ENCODE measurements at places on chromosomes 5 and 9.

DNA sequence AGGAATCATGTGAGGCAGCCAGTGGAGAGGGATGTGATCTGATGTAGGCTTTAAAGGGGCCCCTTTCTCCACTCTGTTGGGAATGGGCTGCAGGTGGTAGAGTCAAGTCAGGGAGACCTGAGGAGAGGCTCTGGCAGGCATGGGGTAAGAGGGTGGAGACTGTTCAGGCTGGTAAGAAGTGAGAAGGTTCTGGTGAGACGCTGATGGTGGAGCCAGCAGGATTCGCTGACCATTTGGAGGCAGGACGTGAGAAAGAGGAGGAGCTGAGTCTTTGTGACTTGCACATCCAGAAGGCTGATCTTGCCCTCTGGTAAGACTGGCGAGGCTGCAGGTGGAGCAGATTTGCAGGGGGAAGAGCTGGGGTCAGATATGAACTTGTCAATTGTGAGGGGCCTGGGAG is 248.0 kb downstream of the NSG2 start:
- DNase-seq, result no peak

DNA sequence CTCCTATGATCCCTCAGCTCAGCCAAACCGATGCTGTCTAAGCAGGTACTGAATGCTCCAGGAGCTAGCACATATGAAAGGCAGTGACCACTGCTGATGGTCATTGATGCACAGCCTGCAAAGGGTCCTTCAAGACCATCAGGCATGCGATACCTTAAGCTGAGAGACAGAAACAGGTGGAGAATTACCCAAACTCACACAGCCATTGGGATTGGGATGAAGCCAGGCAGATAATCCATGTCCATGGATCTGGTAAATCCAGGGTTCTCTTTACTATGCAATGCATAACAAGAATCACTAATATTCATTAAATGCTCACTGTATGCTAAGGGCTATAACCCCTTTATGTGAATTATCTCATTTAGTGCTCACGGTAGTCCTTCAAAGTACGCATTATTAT is 36.2 kb downstream of the RAPGEF1 start:
- DNase-seq, result no peak

GRCh38 chr5:126438267-126438666 is 15.1 kb downstream of the GRAMD2B start:
- no peak for DNase-seq

GRCh38 chr9:127574072-127574993 is 37.7 kb upstream of the STXBP1 start:
- DNase-seq, result no peak

GRCh38 chr5:180090769-180091546 is 19.4 kb upstream of the RNF130 start:
- DNase-seq, result no peak

- no peak for DNase-seq
Measured at GRCh38 chr5:2262620-2263019, 379.9 kb upstream of the IRX4 start.

GRCh38 chr9:27125030-27125429 is 16.0 kb downstream of the TEK start:
- peak; percentile 60 for DNase-seq

DNA sequence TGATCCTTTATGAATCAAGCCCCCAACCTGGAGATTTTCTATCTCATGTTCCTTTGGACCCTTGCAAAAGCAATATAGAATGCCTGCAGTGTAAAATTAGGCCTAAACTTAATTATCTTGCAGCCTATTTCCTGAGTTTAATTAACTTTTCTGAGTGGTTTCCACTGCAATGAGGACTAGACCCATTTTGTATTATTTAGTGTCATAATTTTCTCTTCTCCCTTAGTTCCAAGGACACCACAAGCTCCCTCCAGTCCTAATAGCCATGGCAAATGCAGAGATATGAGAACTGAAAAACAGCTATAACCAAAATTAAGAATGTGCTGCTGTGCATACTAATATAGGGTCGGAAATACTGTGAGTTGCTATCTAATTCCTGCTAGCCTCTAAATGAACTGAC is 90.9 kb upstream of the GRAMD2B start:
- DNase-seq, result no peak

- DNase-seq, result no peak
Measured at GRCh38 chr9:94720846-94721549, 5.5 kb upstream of the AOPEP start.

GRCh38 chr5:132095424-132095972 is 21.9 kb downstream of the CSF2 start:
- DNase-seq, result no peak

GRCh38 chr9:120910643-120911042 is 16.0 kb downstream of the TRAF1 start:
- DNase-seq, result no peak

DNA sequence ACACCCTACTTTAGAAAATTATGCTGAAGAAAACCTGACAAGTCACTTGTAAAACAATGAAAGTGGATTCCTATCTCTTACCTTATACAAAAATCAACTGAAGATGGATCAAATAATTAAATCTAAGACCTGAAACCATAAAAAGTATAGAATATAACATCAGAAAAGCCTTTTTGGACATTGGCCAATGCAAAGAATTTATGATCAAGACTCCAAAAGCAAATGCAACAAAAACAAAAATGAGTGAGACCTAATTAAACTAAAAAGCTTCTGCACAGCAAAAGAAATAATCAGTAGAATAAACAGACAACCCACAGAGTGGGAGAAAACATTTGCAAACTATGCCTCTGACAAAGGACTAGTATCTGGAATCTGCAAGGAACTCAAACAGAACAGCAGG is 303.0 kb upstream of the CDH9 start:
- DNase-seq, result no peak

DNA sequence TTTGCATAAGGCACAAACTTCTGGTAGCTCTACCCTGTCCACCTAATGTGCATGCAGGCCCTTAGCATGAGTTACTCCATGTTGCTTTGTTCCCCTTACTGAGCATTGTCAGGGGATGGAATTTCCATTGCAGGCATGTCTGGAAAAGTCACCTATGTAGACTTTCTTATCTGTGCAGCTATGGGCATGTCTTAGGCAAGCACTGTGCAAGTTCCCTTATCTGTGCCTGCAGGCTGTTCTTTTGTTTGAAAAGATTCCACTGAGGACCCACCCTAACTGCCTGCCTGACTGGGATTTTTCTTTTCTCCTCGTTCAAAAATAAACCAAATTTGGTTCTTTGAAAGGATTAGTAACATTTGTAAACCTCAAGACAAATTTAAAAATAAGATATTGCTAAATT is 587.0 kb downstream of the CDH18 start:
- no peak for DNase-seq

- no peak for DNase-seq
Measured at GRCh38 chr9:72256931-72257330, 107.7 kb downstream of the GDA start.

GRCh38 chr5:43171451-43171850 is 20.6 kb upstream of the NIM1K start:
- no peak for DNase-seq

DNA sequence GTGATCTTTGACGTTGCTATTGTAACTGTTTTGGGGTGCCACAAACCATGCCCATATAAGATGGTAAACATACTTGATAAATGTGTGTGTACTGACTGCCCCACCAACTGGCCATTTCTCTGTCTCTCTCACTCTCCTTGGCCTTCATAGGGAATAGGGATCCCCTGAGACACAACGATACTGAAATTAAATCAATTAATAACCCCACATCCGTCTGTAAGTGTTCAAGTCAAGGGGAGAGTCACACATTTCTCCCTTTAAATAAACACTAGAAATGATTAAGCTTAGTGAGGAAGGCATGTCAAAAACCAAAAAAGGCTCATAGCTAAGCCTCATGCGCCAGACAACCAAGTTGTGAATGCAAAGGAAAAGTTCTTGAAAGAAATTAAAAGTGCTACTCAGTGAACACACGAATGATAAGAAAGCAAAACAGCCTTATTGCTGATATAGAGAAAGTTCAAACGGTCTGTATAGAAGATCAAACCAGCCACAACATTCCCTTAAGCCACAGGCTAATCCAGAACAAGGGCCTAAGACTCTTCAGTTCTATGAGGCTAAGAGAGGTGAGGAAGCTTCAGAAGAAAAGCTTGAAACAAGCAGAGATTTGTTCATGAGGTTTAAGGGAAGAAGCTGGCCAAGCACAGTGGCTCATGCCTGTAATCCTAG is 111.1 kb downstream of the UGCG start:
- DNase-seq, result no peak

GRCh38 chr5:33415811-33416354 is 24.9 kb upstream of the TARS1 start:
- DNase-seq, result no peak

DNA sequence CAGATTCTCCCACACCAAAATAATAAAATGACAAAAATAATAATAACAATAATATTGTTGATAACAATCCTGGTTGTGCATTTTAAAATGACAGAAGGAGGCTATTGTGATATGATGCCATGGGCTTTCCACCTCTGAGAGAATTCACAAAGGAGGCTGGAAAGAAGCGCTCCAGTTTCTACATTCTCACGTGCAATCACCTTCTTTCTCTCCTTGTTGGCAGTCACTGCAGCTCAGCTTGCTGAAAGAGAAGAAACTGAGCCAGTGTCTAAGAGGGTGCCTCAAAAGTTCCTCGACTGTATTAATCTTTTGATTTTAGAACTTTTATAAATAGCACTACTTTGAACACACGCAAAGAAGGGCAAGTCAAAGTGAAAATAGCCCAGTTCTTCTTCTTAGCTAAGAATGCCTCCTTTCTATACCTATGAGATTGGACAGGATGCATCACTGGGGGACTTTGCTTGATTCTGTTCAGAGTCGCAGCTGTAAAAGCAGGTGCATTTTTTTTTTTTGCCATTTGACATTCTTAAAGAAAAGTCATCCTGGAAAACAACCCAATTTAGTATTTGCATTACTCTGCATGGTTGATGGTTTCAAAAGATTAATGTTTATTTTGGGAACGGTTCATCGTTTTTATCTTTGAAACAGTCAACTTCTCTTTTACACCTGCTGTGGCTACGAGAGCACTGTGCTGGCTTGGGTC is 12.4 kb upstream of the SUB1 start:
- DNase-seq, result no peak

DNA sequence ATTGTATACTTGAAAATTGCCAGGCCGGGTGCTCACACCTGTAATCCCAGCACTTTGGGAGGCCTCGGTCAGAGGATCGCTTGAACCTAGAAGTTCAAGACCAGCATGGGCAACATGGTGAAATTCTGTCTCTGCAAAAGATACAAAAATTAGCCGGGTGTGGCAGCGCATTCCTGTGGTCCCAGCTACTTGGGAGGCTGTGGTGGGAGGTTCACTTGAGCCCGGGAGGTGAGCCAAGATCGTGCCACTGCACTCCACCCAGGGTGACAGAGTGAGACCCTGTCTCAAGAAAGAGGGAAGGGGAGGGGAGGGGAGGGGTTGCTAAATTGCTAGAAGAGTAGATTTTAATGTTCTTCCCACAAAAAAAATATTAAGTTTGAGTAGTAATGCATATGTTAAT is 53.2 kb downstream of the FNBP1 start:
- no peak for DNase-seq

- no peak for DNase-seq
Measured at GRCh38 chr9:107566611-107567061, 77.1 kb upstream of the KLF4 start.

DNA sequence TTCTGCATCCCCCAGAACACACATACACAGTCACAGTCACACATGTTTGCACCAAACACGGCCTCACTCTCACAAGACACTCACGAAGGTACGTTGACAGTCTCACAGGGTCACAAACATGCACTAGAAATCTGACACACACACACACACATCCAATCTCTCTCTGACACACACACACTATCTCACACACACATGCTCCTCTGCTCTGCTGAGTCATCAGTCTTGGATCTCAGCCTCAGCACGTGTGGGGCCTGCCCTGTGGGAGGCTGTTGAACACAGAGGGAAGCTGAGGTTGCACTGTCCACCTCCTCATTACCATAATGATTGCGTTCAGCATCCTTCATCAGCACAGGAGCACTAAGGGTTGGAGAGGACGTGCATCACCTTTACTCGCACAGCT is 188.8 kb downstream of the MTRR start:
- no peak for DNase-seq

GRCh38 chr9:134289241-134289875 is 36.9 kb upstream of the RXRA start:
- DNase-seq, result no peak

Data from hypothalamus (tissue), 51 donors.